ENCODE measurements at places on chromosomes 12 and 14. TPM values are rescaled to one million over a fixed set of nuclear protein-coding genes. Genes with fewer than 3 reads are reported as not detected.

LTA4H gene
- total RNA-seq: 59.1 TPM

WNT1 gene
- not detected for total RNA-seq

GPRC5A gene
- 206 TPM for total RNA-seq

HOXC13 gene
- not detected for total RNA-seq

GRIN2B gene
- 0.78 TPM for total RNA-seq

DPY19L2 gene
- total RNA-seq: 1.7 TPM

KRT76 gene
- total RNA-seq: not detected

KLHL28 gene
- 13.8 TPM for total RNA-seq

ETFBKMT gene
- 5.2 TPM for total RNA-seq

Measured in left colon (tissue), 2 donors.